ENCODE measurements at places on chromosomes 5 and 9.

DNA sequence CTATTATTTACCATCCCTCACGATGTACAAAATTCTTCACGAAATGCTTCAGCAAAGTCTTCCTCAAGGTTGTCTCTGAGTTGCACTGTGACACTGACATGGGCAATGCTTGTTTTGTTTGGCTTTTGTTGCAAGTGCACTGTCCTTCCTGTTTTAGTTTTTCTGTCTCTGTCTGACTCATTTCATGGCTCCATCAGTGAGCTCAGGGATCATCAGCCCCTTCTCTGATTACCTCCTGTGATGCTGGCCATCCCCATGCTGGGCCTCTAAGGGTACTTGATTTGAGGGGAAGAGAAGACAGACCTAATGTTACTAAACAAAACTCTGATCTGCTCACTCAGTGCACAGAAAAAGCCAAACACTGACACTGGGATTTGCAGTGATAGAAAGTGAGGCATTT is 37.6 kb upstream of the STX17 start:
- DNase-seq = no peak

GRCh38 chr5:72223371-72223770 is 96.7 kb downstream of the MRPS27 start:
- DNase-seq = no peak

DNA sequence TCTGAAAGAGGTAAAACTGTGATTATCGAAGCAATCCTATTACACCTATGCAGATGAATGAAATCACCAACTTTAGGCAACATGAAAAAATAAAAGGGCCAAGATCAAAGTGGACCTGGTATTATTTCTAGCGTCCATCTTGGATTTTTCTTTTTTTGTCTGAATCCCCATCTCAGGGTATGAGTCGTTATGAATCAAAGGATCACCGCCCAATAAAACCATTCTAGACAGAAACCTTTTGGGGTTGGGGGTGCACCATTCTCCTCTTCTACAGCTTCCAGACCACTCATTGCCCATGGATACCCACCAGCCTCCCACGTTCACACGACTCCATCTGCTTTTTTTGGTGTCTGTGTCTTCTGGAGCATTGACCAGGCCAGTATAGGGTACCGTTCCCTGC is 33.4 kb downstream of the MAP1B start:
- no peak for DNase-seq

GRCh38 chr9:115733318-115734110 is 420.1 kb upstream of the PAPPA start:
- no peak for DNase-seq

DNA sequence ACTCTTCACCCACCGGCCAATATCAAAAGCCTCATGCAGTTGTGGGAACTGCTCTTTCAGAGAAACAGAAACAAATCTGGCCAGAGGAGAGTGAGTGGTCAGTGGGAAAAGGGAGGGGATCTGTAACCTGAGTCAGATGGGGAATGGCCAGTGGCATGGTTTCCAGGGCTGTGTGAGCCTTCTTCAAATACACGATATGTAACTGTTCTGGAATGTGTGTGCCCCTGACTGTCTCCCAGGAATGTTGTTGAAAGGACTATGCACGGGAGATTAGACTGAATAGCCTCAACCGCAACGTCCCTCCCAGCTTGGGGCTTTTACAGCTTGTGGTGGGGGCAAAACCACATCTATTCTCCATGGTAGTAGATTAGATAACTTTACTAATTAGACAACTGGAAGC is 60.8 kb downstream of the SH3TC2 start:
- DNase-seq = no peak

DNA sequence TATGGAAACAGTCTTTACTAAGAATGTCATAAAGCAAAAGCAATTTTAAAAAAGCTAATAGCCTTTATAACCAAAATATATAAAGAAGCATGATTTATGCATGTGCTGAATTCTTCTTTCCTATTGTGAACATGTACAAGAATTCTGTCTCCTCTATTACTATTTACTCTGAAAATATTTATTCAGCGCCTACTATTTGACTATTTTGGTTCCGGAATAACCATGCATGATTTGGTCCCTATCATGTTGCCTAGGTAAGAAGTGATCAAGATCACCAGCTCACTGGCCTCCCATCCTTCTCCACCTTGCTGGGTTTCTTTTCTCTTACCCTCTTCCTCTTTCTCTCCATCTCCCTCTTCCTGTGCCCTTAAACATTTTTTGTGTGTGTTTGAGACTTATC is 443.8 kb downstream of the SH3GL2 start:
- DNase-seq = no peak

DNA sequence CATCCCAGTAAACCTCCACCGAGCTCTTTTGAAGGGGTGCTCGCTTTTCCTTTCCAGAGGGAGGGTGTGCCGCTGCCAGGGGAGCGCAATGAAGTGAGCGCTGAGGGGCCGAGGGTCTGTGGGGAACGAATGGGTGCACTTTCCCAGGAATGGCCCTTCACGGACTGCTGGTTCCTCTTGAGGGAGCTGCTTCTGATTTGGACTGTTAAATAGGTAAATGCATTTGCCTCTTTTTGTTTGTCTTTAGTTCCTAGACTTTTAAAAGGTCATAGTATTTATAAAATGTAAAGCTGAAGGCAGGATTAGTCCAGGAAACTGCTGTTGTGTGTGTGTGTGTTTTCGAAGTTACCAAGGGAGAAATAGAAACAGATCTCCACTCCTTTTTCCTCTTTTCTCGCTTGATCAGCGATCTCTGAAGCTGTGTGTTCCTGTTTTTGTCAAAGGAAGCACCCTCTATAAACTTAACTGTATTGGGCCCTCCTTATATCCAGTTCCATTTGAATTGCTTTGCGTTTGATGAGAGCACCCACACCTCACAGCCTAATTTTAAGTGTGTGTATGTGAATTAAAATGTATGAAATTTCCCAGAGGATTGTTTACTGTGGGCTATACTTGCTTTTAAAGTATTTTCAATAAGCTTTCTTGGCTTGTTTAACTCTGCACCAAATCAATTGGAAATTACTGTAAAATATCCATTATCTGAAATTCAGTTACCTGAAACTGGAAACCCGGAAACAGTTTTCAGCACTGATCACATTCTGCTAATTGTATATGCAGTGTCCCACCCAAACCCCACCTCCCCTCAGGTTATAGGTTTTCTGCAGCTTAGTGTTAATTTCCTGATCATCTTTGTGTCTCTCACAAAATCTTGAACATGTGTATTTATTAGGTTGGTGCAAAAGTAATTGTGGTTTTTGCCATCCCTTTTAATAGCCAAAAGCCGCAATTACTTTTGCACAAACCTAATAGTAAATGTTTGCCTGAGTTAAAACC is 966 bp downstream of the SNX2 start:
- no peak for DNase-seq

Measured in stimulated activated CD8-positive, alpha-beta memory T cell treated with anti-CD3 and anti-CD28 coated beads, Interleukin-15, amount 100 ng/mL, for 4 hours (primary cell).